ENCODE measurements at places on chromosomes 2 and 18.

DNA sequence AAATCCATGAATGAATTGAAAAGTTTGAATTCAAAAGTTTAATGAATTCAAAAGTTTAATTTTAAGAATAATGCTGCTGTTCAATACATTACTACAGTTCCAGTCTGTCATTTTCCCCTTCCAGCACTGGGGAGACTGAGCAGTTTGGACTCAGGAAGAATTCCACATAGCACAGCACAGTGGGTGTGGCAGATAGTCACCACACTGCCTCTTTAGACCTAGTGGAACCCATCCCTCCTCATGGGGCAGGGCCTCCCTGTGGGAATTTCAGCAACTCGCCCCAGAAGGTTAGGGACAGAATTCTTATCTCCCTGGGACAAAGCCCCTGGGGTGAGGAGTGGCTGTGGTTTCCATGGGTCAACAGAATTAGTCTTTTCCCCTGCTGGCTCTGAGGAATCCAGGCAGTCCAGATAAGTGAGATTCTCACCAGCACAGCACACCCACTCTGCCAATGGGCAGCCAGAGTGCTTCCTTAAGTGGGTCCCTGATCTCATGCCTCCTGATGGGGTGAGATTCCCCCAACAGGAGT lies 442.0 kb upstream of the SYT4 start:
- no peak for DNase-seq

- DNase-seq, result no peak
Observed at GRCh38 chr2:45311559-45311958, 299.5 kb downstream of the SRBD1 start.

DNA sequence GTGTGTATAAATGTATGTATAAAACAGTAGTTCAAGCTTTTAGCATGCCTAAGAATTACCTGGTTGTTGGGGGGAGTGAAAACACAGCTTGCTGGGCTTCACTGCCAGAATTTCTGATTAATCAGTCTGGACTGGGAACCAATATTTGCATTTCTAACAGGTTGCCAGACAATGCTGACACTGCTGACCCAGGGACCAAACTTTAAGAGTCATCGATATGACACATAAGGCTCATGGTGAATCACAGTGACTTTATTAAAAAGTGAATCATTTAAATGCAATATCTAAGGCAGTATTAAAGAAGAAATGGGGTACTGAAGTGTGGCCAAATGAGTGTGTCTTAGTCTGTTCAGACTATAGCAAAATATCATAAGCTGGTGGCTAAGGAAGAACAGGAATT lies 195.9 kb upstream of the DTNA start:
- DNase-seq, result no peak

DNA sequence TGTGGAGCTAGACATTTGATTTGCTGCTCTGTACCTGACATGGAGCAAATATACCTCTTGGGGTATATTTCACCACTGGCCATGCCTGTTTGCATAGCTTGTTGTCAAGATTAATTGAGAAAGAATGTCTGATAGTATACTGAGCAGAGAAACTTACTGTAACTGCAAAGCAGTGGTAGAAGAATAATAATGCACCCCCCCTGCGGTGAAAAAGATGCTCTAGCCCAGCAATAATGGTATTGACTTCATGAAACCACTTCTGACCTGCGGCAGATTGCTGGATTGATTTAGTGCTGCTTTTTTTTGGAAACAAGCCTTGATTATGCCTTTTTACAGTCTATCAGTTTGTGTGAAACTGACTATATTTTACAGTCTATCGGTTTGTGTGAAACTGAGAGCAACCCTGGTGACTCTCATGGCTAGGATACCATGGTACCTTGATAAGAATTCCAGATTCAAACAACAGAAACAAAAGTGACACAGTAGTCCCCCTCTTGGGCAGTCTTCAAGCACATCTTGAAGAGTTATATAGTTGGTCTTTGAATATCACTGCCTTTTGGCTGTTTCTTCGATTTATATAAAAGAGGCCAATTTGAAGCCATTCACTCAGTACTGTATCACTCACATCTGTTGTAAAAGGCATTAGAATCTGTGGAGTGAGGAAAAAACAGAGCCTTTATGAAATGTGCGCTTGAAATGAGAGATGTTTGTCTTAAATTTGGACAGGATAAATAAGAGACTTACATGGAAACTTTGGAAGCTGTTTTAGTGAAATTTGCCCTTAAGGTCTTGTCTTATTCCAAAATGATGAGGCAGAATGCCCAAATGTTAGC lies 102.5 kb downstream of the FMNL2 start:
- DNase-seq, result no peak

GRCh38 chr2:99140056-99140859 lies 1.2 kb upstream of the C2orf15 start:
- no peak for DNase-seq

GRCh38 chr2:182652326-182652725 lies 63.7 kb upstream of the DNAJC10 start:
- DNase-seq, result no peak

DNA sequence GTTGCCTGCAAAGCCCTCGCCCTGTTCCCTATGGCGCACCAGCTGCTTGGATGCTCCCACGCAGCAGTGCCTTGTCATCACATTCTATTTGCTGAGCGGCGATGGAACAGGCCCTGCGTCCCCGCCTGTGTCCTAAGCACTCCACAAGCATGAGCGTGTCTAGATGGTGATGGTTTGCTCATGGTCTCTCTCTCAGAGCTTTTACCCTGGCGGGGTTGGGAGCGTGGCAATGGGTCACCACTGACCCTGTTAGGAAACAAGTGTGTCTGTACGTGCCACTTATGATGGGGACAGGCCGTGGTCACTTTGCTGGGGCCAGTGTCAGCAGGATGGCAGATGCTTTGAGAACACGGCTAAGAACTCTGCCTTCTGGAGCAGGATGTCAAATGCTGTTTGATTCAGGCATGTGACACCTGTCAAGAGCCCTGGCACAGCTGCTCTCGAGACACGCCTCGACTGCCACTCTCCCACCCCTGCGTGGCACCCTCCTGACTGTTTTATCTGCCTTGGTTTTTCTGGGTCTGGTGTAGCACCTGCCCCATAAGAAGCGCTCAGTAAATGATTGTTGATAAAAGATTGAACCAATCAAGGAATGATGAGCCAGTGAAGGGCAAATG lies 44.2 kb downstream of the RRM2 start:
- no peak for DNase-seq

DNA sequence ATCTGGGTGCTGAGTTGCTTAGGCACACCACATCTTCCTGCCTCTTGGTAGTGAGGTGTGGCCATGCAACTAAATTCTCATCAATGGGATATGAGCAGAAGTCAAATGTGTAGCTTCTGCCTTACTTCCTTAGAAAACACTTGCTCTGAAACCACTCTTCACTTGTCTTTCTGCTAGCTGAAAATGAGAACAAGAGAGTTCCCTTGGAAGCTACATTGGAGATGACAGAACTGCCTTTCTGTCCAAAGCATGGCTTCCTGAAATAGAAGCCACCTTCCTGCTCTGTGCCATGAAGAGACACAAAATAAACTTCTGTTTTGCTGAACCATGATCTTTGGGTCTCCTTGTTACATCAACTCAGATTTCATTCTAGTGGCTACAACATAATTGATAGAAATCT lies 659.9 kb downstream of the IRS1 start:
- DNase-seq, result no peak

DNA sequence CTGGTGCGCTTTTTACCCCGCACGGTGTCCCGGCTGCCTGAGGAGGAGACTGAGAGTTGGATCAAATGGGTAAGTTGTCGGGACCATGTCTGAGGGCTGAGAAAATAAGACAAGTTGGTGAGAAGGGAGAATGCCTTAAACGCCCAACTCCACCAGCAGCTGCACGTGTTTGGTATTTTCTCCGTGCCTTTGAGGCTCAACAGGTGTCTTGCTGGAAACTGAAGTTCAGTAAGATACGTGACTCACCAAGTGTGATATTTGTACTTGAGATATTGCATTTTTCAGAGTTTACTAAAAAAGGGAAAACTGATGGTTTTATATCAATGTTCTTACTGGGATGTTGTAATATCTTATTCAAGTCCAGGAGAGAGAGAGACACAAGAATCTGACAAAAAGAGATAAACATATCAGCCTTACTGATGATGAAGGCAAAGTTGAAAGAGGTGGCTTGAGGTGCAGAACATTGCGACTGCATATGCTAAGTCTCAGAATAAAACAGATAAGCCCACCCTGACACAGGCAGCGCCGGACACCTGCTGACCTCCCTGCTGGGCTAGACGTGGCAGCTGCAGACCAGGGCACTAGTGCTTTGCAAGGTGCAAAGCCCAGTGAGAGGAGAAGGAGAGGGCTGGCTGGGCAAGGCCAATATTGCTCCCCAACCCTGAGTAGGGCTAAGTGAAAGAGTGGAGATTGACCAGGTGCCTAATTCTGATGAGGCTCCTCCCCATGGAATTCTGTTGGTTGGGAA lies 33.1 kb downstream of the TRPM8 start:
- no peak for DNase-seq

GRCh38 chr2:160918906-160919503 lies 241.2 kb upstream of the TANK start:
- DNase-seq, result peak; percentile 36

GRCh38 chr2:61726456-61727209 lies 127.2 kb downstream of the FAM161A start:
- DNase-seq, result no peak

GRCh38 chr2:228728961-228729360 lies 542.1 kb downstream of the PID1 start:
- DNase-seq, result no peak

- DNase-seq, result no peak
Observed at GRCh38 chr2:14454202-14454601, 178.3 kb upstream of the LRATD1 start.

DNA sequence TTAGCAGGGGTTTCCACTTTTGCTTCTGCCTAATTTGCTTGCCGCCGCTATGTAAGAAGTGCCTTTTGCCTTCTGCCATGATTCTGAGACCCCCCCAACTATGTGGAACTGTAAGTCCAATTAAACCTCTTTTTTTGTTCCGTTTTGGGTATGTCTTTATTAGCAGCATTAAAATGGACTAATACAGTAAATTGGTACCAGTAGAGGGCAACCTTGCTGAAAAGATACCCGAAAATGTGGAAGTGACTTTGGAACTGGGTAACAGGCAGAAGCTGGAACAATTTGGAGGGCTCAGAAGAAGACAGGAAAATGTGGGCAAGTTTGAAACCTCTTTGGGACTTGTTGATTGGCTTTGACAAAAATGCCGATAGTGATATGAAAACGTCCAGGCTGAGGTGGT lies 216.1 kb upstream of the FSIP2 start:
- DNase-seq, result peak; percentile 3

GRCh38 chr18:11419338-11419737 lies 190.1 kb upstream of the SLC35G4 start:
- no peak for DNase-seq

DNA sequence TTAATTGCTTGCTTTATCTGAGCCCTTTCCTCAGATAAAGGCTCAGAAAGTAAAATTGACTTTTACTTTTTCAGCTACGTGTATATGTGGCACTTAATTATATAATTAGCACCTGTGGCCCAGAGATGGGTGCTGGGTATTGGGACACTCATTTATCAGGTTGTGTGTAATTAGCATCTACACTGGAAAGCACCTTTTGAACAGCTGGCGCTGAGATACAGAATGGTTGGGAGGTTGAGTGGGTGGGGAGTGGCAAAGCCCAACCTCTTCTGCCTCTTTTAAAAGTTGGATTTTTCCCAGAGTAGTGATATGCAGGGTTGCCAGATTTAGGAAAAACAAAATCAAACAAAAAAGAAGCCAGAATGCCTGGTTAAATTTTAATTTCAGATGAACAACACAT lies 23.9 kb downstream of the SPTBN1 start:
- DNase-seq, result no peak

DNA sequence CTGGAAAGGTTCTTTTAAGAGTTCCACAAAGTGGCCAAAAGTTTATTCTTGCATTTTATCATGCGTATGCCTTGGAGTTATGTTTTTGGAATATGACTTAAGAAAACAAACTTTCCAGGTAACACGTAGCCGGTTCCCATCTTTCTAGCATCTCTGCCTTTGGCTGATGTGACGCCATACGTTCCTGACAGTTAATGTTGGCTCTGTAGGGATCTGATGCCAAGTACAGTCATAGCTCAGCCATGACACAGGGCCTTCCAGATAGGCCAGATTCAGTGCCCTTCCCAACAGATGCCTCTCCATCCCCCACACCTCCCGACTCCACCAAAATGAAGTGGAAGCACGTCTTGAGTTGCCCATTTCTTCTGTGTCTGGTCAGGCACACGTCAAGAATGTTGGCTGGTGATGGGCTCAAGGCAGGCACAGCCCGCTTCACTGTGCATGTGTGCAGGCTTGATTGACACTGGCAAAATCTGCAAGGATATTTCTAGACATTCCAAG lies 51.0 kb upstream of the THOC1 start:
- DNase-seq, result no peak

GRCh38 chr2:3793249-3793648 lies 89.9 kb downstream of the DCDC2C start:
- DNase-seq, result no peak

- no peak for DNase-seq
Observed at GRCh38 chr2:59732871-59733566, 820.4 kb downstream of the BCL11A start.

GRCh38 chr18:35291166-35291565 lies 1.1 kb upstream of the ZSCAN30 start:
- DNase-seq, result no peak

DNA sequence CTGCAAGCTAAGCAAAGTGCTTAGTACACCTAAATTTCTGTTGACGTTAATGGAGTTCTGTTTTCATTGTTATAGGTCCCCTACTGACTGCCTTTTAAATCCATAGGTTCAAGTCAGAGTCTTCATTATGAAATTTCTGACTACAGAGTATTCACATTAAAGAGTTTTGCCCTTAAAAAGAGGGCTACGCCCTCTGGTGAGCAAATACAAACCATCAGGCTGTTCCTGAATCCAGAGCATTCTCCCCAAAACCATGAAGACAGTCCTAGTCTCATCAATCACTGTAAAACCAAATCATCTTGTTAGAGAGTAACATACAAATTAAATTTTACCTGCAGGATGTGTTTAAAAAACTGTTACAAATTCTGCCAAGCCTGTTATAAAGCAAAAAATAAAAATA lies 1091.7 kb downstream of the TDRD15 start:
- no peak for DNase-seq

DNA sequence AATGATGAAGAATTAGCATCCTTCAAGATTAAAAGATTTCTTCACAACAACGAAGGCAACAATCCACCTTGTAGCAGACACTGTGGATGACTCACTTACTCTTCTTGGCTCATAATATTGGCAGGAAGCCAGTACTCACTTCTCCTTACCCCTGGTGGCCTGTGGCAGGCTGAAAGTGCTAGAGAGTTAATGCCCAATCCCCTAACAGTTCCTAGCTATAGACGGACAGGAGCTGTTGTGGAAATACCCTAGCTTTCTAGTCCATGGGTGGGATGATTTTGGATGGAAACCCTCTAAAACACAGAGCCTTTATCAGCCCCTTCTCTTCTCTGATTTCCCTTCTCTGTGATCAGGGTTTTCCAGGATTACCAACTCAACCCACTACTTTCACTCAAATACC lies 128.6 kb upstream of the NYAP2 start:
- peak; percentile 85 for DNase-seq

DNA sequence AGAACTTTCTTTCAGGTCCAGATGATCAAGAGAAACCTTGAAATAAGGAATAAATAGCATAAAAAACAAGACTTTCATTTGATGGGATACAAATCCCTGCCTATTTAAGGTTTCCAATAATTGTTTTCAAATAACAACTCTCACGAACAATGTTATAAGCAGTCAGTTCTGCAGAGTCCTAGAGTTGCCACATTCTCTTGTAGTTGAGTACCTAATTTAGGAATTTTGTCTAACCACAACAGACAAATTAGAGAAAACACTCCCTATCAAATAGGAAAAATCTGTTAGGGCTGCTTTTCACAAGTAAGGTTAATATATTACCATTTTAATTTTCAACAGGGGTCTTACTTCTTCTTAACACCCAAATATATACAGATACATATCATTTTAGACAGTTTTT lies 130.1 kb upstream of the CDH20 start:
- DNase-seq, result no peak

Measured in H4 (cell line).